ENCODE measurements at places on chromosomes 1 and 21.

DNA sequence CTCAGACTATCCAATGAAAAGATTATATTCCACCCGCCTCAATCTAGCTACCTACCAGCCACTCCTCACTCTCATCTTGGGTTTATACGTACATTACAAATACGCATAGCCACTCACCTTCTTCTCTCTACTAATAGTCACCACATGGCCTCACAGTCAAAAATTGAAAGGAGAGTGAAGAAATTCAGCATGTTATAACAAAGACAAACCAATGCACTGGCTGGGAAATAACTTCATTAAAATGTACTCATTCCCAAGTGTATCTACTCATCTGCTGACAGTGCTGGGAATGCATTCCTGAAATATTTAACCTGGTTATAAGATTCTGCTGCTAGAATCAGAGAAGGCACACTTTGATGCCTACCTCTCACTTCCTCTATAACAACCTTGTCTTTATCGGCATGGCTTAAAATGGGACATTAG lies 6.5 kb downstream of the ZNF644 start:
- no peak for DNase-seq

- no peak for DNase-seq
Measured at GRCh38 chr1:227315629-227316346, 2.5 kb downstream of the CDC42BPA start.

- no peak for DNase-seq
Measured at GRCh38 chr1:167774710-167775109, 52.9 kb downstream of the MPZL1 start.

GRCh38 chr1:150020711-150021110 lies 10.2 kb upstream of the OTUD7B start:
- DNase-seq, result no peak

GRCh38 chr21:39176271-39176709 lies 7.0 kb downstream of the PSMG1 start:
- no peak for DNase-seq

DNA sequence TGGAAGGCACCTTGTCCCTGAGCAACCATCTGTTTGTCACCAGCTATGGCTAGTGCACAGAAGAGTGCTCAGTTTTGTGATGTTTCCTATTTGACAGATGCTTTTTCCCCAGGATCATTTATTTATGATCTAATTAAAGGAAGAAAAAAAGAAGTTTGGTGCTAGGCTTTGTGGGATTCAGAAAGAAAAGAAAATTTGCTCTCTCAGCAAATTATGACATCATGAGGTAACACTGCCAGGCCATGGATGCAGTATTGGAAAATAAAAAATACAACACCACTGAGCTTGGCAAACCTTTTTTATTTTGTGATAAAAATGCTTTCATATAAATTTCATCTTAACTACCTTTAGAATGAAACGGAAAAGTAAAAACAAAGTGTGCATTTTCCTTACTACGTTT lies 15.5 kb upstream of the ADAM30 start:
- no peak for DNase-seq

DNA sequence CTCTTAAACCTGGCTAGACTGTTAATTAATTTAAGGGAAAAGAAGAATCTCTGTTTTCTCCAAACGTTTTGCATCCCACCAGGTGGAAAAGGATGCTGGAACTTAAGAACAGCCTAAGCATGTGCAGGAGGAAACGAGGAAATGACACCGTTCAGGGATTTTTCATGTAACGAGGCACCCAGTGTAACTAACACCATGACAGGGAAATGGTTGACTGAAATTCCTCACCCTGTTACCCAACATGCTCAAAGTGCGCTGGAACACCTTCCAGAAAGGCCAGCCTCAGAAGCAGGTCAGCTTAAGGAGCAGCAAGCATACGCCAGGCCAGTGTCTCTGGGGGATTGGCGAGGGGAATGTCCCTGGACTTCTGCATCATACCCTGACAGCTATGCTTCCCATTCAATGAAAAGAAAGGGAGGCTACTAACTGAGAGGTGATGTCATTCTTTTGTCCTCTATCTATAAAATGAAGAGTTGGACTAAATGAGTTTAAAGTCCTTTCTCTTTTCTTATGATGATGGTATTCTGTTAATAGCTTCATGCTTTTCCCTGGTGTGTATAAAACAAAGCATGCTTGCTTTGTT lies 21.6 kb downstream of the TNN start:
- no peak for DNase-seq

GRCh38 chr21:35732788-35733187 lies 327.5 kb downstream of the SETD4 start:
- DNase-seq, result no peak

- no peak for DNase-seq
Measured at GRCh38 chr1:160144921-160145320, 6.5 kb upstream of the ATP1A4 start.

DNA sequence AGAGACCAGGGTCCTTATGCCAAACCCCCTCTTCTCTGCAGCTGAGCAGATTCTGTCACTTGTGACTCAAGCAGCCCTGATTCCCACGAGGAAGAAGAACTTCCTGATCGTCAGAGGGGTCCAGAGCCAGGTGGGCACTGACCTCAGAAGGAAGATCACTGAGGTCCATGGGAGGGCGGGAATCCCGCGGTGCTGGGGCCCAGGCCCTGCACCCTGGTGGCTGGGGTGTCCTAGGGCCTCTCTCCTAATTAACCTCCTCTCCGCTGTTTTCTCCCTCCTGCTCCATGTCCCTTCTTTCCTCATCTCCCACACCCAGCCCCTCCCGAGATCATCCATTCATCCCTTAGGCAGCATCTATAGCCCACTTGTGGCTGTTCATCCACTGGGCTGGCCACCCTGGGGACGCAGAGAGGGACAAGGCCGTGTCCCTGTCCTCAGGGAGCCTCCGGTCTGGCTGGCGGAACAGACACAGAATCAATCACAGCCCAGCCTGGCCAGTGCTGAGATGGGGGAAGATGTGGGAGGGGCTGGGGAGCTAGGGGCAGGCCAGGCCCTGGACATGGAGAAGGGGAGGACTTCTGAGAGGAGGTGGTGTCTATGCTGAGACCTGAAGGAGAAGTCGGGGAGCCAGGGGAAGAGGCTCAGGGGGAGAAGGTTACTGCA lies 638.3 kb downstream of the MATN1 start:
- DNase-seq, result no peak

GRCh38 chr1:22884806-22885530 lies 87.7 kb downstream of the LACTBL1 start:
- no peak for DNase-seq

DNA sequence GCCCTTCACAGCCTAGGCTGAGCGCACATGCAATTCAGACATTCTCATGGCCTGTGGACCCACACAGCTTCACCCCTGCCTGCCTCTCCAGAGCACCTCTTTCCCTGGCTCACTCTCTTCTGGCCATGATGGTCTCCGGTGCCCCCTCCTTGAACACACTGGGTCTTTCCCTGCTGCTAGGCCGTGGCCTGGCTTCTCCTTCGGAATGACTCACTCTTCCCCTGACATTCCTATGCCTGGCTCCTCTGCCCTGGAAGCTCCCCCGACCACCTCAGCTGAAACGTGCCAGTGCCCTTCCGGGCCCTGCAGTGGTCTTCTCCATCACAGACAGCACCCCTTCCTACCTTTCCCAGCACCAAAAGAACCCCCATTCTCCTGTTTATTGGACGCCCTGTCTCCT lies 28.3 kb downstream of the EPHA8 start:
- DNase-seq, result no peak

DNA sequence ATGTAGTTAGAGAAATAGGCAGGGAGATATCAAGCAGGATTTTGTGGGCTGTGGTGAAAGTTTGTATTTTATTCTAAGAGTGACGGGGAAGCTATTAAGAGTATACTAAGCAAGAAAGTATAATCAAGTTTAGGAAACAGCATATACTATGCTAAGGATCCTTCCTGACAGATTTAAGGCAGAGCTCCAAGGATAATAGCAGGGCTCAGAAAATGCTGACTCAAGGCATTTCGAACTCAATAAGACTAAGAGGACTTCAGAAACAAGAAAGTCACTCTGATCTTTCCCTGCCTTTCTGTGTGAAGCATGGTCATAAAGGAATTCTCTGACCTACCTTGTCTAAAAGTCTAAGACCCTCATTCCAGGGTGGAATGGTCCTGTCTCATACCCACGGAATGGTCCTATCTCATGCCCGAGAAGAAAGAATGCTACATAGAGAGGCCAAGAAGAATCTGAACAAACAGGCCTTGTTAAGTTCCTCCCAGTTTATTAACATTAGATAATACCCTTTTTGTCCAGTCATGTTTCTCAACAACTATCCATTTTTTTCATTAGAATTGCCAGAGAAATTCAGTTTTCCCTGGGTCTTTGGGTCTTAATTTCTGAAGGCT lies 59.1 kb downstream of the HFM1 start:
- no peak for DNase-seq

Data from NCI-H1436 treated with DMSO at 0.1 percent for 48 hours (cell line).